Neural progenitor cell (in vitro differentiated cells): ENCODE measurements at places on chromosomes 2 and 18. TPM values are rescaled to one million over a fixed set of nuclear protein-coding genes. Genes with fewer than 3 reads are reported as not detected.
A peak's percentile ranks its signal among the peaks of the same experiment; 100 is the strongest.

Gene DNMT3A
- 46.5 and 81.1 TPM in 2 replicates for total RNA-seq

Gene SLC35F6
- total RNA-seq: 5.6 and 11.6 TPM in 2 replicates

Gene SERPINB11
- not detected in 2 replicates for total RNA-seq

Gene TUBA4B
- not detected in 2 replicates for total RNA-seq

Gene GNLY
- total RNA-seq: 0.65 TPM in 1 of 2 replicates, not detected in the other

Gene TUBA3D
- not detected in 2 replicates for total RNA-seq

Gene UGT1A9
- total RNA-seq: not detected in 2 replicates

DNA sequence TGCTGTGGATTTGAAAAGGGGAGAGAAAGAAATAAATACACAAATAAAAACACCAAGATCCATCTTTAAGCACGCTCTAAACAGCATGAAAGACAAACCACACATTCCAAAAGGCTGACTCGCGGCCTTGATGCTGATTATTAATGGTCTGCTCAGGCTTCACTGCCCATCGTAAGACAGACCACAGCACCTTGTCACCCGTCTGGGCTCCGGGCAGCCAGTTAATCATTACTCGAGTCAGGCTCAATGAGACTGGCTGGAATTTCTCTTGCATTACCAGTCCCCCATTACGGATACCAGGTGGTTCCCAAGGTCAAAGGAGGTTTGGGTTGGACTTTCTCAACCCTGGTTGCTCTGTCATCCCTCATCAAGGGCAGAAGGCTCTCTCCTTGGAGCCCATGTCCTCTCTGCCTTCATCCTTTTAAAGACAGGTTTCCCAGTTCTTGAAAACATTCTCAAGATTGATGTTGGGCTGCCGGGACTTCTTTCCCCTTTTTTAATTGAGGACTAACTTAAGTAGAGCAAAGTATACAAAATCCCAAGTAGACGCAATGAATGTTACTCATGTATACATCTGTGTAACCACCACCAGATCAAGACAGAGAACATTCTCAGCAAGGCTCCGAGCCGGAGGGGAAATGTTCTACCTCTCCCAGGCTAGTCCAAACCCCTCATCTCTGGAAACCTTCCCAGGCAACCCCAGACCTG, 8.1 kb downstream of the SMAD7 start:
- DNase-seq: no peak

DNA sequence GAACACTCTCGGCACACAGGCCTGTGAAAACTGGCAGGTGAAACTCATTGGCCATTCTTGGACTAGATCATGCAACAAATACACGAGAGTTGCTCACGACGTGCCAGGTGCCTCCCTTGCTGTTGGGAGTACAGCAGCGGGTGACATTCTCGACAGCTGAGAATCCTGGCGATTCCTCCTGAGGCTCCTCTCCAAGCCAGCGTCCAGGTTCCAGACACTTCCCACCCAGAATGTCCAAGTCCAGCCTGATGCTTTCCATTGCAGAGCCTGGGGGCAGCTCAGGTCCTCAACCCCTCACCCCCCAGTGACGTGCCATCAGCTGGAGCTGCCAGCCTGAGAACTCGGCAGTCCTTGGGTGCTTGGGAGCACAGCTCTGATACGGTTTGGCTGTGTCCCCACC, 124.2 kb downstream of the PXDN start:
- no peak for DNase-seq

DNA sequence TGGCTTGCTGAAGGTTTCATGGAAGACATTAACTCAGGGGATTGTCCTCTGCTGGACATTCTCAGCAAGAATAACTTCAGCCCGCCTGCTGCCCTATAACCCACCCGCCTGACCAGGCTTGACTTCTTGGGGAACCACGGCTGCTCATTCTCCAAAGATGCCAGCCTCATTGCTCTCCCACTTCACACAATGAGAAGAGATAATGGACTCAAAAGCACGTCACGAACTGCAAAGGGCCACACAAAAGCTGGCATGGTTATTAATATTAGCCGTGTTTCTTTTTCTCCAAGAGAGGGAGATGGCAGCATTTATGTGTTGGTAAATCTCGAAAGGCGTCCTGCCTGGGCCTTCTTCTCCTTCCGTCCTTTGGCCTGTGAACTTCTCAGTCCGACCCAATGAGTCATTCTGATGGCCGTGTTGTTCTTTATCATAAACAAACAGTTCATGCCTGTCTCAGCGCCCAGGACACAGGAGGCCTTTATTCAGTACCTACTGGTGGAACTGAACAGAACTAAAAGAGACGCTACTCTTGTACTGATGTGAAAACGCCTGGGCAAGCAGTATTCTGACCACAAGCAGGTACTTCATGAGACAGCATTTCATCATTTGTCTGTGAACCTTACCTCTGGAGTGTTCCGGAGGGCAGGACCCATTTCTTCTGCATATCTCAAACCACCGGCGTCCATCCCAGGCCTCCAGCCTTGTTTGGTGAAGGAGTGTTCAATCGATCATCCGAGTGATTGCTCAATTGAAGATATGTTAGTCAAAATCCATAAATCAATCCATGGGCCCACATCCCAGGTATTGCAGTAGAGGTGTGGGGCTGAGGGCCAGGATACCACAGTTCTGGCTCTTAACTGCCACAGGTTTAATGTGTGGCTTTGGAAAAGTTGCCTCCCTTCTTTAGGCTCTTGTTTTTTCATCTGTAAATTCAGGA, 25.1 kb upstream of the KLHL29 start:
- DNase-seq: no peak

GRCh38 chr2:4937550-4937949, 754.6 kb upstream of the SOX11 start:
- peak; percentile 24 for DNase-seq

DNA sequence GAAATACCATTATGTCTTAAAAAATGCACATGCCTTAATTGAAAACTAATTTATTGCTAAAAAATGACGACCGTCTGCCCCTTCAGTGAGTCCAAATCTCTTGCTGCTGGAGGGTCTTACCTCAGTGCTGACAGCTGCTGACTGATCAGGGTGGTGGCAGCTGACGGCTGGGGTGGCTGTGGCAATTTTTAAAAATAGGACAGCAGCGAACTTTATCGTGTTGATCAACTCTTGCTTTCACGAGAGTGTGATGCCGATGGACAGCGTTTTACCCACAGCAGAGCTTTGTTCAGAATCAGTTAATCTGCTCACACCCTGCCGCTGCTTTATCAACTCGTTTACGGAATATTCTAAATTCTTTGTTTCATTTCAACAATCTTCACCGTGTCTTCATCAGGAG, 21.2 kb upstream of the CTDP1 start:
- DNase-seq: no peak

GRCh38 chr2:168633200-168633599, 169.2 kb upstream of the NOSTRIN start:
- no peak for DNase-seq

GRCh38 chr2:12493031-12493513, 223.7 kb upstream of the TRIB2 start:
- DNase-seq: no peak

DNA sequence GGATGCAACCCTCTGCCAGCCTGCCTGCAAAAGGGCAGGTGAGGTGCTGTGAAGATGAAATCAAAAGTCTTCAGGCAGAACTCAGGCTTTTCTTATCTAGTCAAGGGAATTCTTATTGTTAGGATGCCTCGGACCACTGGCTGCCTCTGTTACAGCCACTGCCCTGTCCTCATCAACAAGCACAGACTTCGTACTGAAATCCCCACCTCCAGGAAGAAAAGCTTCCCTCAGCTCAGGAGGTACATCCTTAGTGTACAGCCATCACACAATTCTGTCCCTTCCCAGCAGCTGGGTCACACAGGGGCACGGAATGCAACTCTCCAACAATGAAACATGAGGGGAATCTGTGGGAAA, 10.1 kb upstream of the RNU4ATAC start:
- DNase-seq: peak; percentile 13

- DNase-seq: no peak
Observed at GRCh38 chr18:44025421-44025820, 655.3 kb upstream of the SETBP1 start.

GRCh38 chr18:55114876-55115275, 155.6 kb upstream of the CCDC68 start:
- DNase-seq: no peak

DNA sequence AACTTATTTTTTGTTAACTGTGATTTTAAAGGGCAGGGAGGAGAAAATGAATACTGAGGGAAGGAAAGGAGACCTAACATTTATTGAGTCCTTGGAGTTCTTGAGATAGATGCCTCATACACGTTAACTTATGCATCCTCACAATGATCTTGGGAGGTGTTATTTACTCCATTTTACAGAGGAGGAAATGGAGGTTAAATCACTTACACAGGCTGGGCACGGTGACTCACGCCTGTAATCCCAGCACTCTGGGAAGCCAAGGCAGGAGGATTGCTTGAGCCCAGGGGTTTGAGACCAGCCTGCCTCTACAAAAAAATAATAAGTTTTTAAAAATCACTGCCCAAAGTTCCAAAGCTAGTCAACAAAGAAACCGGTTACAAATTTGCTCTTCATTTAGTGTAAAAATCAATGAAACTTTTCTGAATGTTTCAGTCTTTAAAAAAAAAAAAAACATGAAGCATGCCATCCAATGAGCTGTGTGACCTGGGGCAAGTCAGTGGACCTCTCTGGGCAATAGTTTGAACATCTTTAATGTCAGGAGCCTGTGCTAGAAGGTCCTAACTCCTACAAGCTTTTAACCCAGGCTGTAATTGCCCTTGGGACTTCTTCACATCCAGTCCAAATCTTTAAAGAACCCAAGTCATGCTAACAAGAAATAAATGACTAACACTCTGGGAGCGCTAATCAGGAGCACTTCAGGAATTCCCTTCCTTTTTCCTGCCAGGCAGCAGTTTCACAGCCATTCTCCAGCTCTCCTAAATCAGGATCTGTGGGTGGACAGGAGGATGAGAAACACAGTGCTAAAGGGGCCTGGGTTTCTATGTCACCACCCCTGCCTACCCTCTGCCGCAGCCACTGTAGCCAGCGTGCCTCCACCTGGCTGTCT, 176.4 kb downstream of the TMEM247 start:
- DNase-seq: no peak

GRCh38 chr18:35915056-35915455, 57.4 kb upstream of the RMP24 start:
- DNase-seq: no peak

GRCh38 chr2:226526716-226527115, 272.9 kb downstream of the IRS1 start:
- no peak for DNase-seq

- peak; percentile 58 for DNase-seq
Observed at GRCh38 chr18:63683152-63683551, 19.6 kb upstream of the SERPINB11 start.
